CD4-positive, alpha-beta T cell treated with Interleukin-2 at 100 ng/mL for 4 hours (primary cell): ENCODE measurements at places on chromosomes 4 and X.

DNA sequence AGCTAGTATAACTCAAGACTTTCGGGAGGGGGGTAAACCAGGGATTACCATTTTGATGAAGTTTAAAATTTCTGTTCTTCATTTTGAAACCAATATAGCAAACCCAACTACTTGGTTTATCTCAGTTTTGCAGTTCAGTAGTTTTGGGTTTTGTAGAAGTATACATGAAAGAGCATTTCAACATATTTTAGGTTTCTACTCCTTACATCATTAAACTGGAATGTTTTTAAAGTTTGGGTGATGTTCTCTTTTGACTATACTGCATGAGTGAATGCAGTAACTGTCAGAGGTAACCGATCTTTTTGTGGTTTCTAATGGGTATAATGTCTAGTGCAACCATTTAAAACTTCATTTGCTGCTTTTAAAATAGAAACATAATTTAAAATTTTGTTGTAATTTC, 248.3 kb upstream of the MAD2L1 start:
- no peak for DNase-seq

GRCh38 chrX:119617517-119618164, 11.4 kb upstream of the NKRF start:
- DNase-seq, result no peak

DNA sequence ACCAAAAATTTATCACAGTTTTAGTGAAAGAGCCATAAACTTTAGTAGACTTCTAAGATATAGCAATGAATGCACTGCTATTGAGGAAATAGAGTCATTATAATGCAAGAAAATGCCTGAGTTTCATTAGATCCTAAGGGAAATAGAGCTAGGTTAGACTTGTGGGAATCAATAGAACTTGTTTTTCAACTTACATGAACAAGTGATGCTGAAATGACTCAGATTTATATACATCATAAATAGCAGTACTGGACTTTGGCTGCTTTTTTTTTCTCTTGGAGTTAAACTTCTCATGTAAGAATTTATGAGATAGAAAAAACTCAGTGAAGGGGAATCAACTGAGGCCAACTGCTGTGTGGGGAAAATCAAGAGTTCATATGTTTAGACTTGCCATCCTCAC, 216.5 kb upstream of the AADAT start:
- DNase-seq, result no peak

DNA sequence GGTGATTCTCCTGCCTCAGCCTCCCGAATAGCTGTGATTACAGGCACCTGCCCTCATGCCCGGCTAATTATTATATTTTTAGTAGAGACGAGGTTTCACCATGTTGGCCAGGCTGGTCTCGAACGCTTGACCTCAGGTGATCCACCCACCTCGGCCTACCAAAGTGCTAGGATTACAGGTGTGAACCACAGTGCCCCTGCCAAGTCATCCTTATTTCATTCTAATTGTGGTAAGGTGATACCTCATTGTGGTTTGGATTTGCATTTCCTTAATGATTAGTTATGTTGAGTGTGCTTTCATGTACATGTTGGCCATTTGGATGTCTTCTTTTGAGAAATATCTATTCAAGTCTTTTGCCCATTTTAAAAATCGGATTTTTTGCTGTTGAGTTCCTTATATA, 93.0 kb downstream of the USP9X start:
- peak; percentile 25 for DNase-seq

GRCh38 chr4:55154290-55154880, 29.0 kb upstream of the KDR start:
- no peak for DNase-seq

DNA sequence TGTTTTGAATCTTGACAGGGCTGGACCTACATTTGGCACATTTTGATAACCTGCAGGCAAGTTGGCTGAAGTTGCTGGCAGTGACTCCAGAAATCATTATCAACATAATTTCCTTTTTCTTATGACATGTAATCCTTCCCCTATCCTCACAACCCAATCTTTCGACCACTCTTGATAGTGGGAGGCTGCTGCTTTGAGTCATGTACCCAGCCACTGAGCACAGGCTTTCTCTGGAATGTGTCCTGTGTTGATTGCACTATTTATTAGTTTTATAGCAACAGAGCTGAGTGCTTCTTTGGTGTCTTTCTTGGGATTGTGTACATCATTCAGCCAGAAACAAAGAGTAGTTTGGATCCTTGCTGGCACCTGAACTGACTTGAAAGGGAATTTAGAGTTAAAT, 183.1 kb upstream of the LEF1 start:
- no peak for DNase-seq

- no peak for DNase-seq
Measured at GRCh38 chrX:1111601-1112300, 100.7 kb downstream of the CRLF2 start.

GRCh38 chr4:79578606-79579005, 170.6 kb upstream of the GK2 start:
- no peak for DNase-seq

GRCh38 chr4:54560513-54560912, 97.2 kb upstream of the KIT start:
- DNase-seq, result no peak

GRCh38 chrX:39643550-39643949, 454.2 kb downstream of the BCOR start:
- no peak for DNase-seq

DNA sequence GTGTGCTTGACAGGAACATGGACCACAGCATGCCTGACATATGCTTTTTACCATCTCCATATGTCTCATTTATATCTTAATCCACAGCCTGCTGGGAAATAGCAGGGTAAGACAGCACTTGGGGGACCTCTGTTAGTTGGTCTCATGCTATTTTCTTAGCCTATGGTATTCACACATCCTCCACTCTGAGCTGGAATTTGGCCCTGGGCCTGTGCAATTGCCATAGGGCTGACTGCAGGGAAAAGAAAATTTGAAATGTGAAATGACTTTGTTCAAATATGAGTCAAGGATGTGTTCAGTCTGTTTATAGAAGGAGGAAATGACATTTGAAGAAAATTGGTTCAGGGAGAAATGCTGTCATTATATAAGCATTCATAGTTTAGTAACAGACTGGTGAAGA, 9.6 kb upstream of the MAP7D3 start:
- DNase-seq, result no peak
